Activated B cell treated with CpG ODN at 0.5 μM for 24 hours (primary cell): ENCODE measurements at places on chromosomes 3 and 15.

DNA sequence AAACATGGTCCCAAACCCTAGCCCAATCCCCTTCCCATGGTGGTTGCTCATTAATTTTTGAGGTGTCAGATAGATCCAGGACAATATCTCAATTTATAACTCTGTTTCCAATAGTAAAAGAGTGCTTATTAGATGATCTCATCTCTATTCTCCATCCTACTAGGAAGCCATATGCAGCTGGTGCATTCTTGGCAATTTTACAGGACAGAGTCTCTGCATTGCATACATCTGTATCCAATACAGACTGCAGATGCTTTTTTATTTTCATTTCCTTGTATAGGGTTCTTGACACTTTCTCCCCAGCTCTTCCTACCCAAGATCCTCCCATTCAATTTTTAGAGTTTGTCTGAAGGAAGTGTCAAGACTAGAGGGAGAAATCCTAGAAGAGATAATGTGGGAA is 194.8 kb upstream of the DPH6 start:
- DNase-seq, result no peak

DNA sequence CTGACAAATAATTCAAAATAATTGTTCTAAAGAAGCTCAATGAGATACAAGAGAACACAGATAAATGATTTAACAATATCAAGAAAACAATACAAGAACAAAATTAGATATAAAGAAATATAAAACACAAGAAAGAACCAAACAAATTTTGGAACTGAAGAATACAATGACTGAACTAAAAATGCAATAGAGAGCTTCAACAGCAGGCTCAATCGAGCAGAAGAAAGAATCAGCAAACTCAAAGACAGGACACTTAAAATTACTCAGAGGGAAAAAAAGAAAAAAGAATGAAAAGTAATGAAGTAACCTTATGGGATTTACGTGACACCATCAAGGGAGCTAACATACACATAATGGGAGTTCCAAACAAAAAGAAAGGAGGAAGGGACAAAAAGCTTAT is 32.1 kb downstream of the CCDC54 start:
- DNase-seq, result no peak

- DNase-seq, result no peak
Observed at GRCh38 chr3:8518138-8518537, 16.5 kb downstream of the LMCD1 start.

- DNase-seq, result no peak
Observed at GRCh38 chr3:60770532-60770931, 480.7 kb downstream of the FHIT start.
